ENCODE measurements at places on chromosomes 16 and 17.

- DNase-seq = no peak
Observed at GRCh38 chr17:31369266-31369665, 22.2 kb upstream of the RAB11FIP4 start.

GRCh38 chr16:65988024-65988595 is 378.4 kb upstream of the CDH5 start:
- DNase-seq = no peak

DNA sequence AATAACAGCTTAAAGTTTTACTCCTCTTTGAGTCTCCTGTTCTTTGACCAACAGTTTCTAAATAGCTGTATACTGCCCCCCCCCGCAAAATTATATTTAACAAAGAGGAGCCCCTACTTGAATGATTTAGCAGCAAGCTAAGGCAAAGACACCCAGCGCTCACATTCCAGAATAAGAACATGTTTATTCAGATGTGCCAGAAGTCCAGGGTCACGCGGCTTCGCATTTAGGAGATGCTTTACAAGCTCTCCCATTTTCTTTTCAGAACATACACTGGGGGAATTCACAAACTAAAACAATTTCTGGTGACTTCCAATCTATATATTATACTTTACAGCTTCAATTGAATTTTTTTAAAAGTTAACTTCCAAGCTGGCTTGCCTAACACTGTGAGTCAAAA is 5.3 kb downstream of the PLD6 start:
- DNase-seq = no peak

DNA sequence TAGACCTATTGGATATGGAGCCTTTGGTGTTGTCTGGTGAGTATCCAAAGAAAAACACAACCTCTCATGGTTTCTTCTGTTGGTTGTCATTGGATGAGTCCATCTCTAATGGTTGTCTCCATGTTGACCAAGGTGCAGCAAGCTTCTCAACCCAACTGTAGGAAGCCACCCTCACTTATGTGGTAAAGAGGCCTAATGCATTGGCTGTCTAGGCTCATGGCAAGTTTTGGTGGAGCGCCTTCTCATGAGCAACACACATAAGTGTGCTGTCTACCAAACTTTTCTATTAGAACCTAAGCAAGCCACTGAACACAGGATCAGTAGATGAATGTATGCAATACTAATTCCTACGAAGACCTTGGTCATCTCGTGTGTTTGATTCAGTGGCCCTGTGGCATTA is 819 bp downstream of the NLK start:
- no peak for DNase-seq

DNA sequence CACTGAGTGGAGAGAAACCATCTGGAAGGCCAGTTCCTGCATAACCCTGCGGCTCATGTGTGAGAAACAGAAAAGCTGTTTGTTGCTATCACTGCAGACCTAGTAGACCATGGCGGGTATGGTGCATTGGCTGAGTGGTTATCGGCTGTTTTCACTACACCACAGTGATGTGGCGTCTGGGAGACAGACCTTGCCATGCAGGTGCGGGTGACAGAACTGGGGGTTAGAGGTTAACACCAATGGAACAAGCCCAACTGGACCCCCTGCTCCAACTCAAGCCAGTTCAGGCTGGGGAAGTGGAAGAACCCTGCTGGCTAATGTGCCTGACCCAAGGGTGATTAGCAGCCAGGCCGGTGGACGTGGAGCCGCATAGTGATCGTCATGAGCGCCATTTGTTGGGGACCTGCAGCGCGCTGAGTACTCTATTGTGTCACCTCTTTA is 91.9 kb downstream of the IRF8 start:
- no peak for DNase-seq

DNA sequence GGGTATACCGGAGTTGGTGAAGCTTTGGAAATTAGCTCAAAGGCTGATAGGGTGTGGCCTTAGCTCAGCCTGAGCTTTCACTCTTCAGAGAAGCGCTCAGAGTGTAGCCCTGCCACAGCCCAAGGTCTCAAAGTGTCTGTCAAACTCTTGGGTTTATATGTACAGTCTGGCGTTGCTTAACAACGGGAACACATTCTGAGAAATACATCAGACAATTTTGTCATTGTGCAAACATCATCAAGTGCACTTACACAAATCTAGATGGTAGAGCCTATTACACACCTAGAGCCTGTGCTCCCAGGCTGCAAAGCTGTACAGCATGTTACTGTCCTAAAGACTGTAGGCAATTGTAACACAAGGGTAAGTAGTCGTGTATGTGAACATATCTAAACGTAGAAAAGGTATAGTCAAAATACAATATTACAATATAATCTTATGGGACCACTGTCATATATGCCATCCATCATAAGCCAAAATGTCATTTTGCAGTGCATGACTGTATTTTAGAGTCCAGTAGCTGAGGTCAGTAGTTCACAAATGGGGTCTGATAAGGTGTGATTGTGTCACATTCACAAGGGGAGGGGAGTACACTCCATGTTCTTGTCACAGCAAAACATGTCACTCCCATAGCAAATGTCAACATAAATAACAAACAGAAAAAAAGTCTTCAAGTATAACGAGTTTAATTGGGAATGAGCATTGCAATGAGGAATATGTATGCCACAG is 20.6 kb downstream of the CHAD start:
- no peak for DNase-seq

DNA sequence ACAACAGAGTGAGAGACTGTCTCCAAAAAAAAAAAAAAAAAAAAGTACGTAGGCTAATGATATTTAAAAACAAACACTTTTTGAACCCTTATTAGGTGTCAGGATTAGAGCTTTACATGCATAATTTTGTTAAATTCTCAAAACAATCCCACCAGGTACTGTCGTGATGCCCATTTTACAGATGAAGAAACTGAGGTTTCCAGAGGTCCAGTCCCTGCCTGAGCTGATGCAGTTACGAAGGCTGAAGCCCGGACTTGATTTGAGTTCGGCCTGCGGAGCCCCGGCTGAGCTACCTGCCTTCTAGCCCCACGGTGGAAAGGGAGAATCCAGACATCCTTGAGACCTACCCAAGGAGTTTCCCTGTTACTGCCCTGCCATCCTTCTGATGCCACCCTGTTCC is 137.5 kb upstream of the EEF2KMT start:
- DNase-seq = no peak

DNA sequence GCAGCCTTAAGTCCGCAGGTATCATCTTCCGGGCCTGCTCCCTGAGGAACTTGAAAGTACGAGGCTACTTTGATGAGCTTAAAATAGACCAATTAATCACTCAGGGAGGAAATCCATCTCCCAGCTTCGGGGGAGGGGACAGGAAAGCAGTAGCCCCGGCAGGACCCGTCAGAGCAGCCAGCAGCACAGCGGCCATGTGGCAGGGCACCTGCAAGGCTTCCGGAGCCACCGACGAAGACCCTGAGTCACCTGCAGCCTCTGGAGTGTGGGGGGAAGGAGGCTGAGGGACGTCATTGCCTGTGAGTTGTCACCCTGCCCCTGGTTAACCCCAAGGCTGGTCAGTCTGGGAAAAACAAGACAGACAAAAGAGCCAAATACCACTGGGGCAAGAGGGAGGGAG is 4.4 kb upstream of the CYB561 start:
- no peak for DNase-seq

GRCh38 chr16:85418978-85419491 is 194.1 kb upstream of the GSE1 start:
- DNase-seq = no peak

DNA sequence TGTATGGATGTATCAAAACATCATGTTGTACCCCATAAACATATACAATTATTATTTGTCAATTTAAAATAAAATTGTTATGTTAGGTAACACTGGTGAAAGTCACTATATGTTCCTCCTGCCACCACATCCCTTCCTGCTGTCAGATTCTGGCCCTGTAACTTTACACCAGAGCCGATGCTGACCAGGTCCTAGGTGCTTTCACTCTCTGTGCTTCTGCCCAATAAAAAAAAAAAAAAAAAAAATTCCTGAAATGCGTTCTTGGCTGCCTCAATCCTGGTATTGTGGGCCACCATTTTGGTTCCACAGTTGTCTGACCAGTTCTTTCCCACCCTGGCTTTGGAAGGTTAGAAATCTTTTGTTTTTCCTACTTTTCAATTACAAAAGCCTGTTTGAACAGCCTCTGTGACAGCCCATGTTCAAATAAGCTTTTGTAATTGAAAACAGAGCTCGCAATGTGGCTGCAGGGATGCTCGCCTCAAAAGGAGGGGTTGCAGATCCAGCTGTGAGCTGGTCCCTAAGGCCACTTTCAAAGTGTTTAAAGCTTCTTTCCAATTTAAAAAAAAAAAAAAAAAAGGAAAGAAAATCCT is 831.0 kb upstream of the EEF2KMT start:
- DNase-seq = no peak

GRCh38 chr17:27914382-27914781 is 21.2 kb upstream of the LYRM9 start:
- no peak for DNase-seq

GRCh38 chr16:85562093-85562786 is 50.9 kb upstream of the GSE1 start:
- DNase-seq = no peak

DNA sequence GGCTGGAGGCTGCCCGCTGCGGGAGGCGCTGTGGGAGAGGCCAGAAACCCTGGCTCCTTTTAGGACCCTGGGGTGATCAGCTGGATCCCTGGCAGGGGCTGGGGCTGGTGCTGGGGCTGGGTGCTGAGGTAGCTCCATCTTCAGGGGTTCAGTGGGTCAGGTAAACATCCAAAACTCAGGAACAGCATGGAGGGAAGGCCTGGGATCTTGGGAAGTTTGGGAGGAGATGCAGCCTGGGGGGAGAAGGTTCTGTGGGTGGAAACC is 21.0 kb downstream of the ADGRG5 start:
- DNase-seq = no peak

DNA sequence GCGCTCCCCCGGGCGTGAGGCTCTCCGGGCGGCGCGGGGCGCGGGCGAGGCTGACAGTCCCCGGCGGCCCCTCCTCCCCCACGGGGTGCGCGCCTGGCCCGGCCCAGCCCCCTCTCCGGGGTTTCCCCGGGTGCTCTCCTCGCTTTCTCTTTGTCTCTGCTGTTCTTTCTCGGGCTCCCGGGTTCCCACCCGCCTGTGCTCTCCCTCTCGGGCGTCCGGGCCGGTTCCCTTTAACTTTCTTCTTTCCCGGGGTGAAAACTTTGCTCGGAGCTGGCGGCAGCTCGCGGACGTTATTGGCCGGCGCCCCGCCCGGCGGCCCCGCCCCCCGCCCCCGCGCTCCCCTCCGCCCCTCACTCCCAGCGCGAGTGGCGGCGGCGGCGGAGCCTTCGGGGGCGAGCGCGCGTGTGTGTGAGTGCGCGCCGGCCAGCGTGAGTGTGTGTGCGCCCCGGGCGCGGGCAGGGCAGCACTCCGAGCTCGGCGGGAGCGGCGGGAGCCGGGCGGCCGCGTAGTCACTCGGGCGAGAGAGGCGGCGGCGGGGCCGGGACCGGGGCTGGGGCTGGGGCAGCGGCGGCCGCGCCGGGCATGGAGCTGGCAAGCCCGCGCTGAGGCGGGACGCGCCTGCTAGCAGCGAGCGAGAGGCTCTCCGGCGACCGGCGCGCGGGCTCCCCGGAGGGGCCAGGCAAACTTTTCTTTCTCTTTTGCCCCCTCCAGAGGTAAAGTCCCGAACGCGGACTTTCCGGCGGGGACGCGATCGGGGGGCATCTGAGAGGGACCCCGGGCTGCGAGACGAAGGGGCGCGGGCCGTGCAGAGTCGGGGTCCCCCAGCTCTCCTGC is at the start of gene NTN1:
TSS of gene NTN1 (plus strand) at position 353 of the 834 bp plus-strand sequence. CDS start 864 bp downstream, outside the sequence.
- peak; percentile 59 for DNase-seq

GRCh38 chr16:88064889-88065746 is 113.9 kb downstream of the BANP start:
- no peak for DNase-seq

GRCh38 chr16:75529959-75530358 is 5.9 kb downstream of the CHST5 start:
- no peak for DNase-seq

- no peak for DNase-seq
Observed at GRCh38 chr17:74924250-74924948, at the start of gene OTOP2. Gene OTOP2 (plus strand): TSS chr17:74924273. CDS start chr17:74924633, 360 bp downstream.

GRCh38 chr16:86579268-86580062 is 1.1 kb downstream of the FOXL1 start:
- DNase-seq = no peak

Measured in SK-MEL-5 (cell line).